Lung (tissue), 17 donors: ENCODE measurements at places on chromosomes 2 and 18.
A peak's percentile ranks its signal among the peaks of the same experiment; 100 is the strongest.

DNA sequence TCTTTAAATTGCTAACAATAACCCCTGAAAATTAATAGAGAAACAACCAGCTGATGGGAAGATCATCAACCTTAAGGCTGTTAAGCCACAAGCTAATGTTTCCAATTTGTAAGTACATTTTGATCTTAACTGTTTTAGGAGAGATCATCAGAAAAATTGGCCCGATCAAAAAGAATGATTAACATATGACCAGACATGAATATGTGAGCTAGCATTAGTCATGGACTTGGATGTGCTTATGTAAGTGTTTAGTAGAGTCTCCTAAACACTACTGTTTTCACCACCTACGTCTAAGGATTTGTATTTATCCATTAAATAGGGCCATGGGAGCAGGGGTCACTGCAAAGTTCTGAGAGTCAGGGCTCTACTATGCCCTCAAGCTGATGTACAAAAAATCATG, 4.3 kb downstream of the LMAN1 start:
- peaks cover 25% of the 10 kb centered on the region for H3K36me3 ChIP-seq
- H3K4me1 ChIP-seq: peaks cover 16% of the 10 kb centered on the region

GRCh38 chr18:42765302-42765701, 350.2 kb downstream of the RIT2 start:
- peak; percentile 10 for DNase-seq
- no peaks in the 10 kb centered on the region for H3K4me1 ChIP-seq
- no peak overlapping the region for H3K27ac ChIP-seq
- no peak overlapping the region for H3K4me3 ChIP-seq
- H3K36me3 ChIP-seq: no peaks in the 10 kb centered on the region

DNA sequence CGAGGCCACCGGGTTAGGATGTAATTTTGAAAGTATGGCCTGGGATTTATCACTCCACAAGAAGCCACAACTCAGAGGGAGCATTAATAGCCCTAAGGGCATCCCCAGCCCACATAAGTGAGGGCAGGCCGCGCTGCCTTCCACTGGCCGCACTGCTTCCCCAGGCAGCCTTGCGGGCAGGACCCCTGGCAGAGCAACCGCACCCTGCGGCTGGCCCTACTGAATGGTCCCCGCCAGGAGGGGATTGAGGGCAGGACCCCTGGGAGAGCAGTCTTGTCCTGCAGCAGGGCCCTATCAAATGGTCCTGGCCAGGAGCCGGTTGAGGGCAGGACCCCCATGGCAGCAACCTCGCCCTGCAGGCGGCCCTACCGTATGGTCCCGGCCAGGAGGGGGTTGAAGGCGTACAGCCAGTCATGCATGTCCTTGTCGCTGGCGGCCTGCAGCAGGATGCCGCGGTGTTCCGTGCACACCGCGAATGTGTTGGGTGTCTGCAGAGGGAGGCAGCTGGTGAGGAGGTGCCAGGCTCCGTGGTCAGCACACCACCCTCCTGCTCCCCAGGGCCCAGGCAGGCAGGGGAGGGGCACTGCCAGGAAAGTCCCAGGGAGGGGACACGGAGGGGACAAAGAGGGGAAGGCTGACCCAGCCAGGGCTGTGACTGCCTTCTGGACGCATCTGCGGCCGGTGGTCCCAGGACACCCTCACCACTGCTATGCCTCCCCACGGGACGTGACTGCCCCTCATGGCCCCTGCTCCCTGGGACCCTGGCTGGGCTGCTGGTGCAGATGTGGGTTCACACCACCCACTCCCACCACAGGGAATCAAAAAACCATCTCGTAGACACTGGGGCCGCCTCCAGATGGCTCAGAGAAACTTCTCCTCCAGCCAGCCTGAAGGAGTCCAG, 26.3 kb downstream of the AQP12A start:
- no peak overlapping the region for H3K27ac ChIP-seq
- H3K27me3 ChIP-seq: no peaks in the 10 kb centered on the region
- DNase-seq: no peak

DNA sequence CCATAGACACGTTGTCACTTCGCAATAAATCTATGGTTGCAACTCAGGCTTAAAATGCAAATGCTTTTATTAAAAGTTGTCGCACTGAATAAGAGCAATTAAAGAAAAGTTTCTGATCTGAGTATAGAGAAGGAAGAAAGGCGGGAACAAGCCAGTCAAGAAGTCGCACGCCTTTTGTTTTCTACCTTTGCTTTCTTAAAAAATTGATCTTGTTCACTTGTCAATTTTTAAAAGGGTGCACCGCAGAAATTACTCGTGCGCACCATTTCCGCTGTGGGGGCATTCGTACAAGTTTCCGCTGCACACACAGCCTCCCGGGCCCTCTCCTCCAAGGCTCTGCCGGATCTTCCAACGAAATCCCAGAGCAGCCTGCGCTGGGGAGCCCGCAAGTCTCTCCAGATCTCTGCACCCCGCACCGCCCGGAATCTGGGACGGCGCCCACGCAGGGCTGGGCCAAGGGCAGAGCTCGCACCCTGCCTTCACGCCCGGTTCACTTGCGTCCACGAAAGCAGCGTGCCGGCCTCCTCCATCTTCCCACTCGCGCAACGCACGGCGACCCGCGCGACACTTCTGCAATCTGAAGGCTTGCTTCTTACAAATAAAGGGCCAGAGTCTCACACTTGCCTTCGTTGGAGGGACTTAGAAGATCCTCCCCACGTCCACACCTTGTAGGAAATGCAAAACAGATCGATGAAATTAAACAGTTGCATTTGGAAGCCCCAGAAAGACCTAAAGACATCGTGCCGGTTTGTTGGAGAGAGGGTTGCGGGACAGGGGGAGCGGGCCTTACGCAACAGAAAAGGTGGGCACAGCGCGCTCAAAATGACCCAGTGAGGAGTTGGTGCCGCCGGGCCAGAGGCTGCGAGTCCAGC, 2.6 kb upstream of the SALL3 start:
- no peak overlapping the region for H3K27ac ChIP-seq
- DNase-seq: no peak
- peaks cover 69% of the 10 kb centered on the region for H3K27me3 ChIP-seq
- H3K36me3 ChIP-seq: no peaks in the 10 kb centered on the region
- peaks cover 9% of the 10 kb centered on the region for H3K4me1 ChIP-seq

DNA sequence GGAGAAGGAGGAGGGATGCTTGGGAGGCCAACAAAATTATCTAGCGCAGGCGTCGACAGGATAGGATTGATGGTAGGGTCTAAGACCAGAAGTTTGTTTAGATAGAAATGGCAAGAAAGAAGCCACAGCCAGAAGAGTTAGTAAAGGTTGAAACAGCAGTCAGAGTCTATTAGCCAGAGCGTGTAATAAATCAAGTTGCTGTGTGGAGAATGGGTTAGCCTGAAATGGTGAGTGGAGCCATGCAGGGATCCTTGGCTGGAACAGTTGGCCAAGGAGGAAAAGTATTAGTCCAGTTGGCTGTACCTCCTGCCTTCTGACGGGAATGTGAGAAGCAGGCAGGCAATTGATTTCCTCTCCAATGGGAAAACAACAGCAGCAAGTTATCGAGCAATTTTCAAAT, 190.7 kb upstream of the CCDC68 start:
- H3K27ac ChIP-seq: no peak overlapping the region
- DNase-seq: no peak

DNA sequence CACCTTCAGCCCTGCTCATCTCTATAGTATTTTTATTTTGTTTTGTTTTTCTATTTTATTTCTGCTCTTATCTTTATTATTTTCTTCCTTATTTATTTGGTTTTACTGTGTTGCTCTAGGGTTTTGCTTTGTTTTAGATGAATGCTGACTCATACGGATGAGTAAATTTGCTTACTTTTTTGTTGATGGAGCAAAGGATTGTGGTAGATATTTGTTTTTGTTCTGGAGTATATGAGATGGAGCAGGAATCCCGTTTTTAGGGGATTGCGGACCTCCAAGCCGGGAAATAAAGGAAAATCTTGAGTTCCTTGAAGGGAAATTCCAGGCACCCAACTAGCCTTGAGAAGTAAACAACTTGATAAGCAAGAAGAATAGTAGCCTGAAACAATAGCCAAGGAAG, 15.3 kb upstream of the COLEC12 start:
- H3K4me1 ChIP-seq: no peaks in the 10 kb centered on the region
- no peak overlapping the region for H3K27ac ChIP-seq
- H3K36me3 ChIP-seq: no peaks in the 10 kb centered on the region

- H3K4me3 ChIP-seq: no peak overlapping the region
- H3K36me3 ChIP-seq: no peaks in the 10 kb centered on the region
- peaks cover 10% of the 10 kb centered on the region for H3K4me1 ChIP-seq
- DNase-seq: no peak
These were observed 66.7 kb downstream of the SPATS2L start for GRCh38 chr2:200373231-200373630.

- H3K4me3 ChIP-seq: no peak overlapping the region
- peaks cover 5% of the 10 kb centered on the region for H3K4me1 ChIP-seq
- H3K27me3 ChIP-seq: no peaks in the 10 kb centered on the region
- H3K27ac ChIP-seq: peak overlapping the region; percentile 70
- H3K36me3 ChIP-seq: no peaks in the 10 kb centered on the region
These were observed 1231.7 kb upstream of the ZEB2 start for GRCh38 chr2:145751629-145752028.

GRCh38 chr18:55097456-55098170, 138.4 kb upstream of the CCDC68 start:
- H3K27me3 ChIP-seq: no peaks in the 10 kb centered on the region
- no peak for DNase-seq
- no peaks in the 10 kb centered on the region for H3K36me3 ChIP-seq
- H3K4me3 ChIP-seq: no peak overlapping the region
- H3K27ac ChIP-seq: no peak overlapping the region
- peaks cover 4% of the 10 kb centered on the region for H3K4me1 ChIP-seq

DNA sequence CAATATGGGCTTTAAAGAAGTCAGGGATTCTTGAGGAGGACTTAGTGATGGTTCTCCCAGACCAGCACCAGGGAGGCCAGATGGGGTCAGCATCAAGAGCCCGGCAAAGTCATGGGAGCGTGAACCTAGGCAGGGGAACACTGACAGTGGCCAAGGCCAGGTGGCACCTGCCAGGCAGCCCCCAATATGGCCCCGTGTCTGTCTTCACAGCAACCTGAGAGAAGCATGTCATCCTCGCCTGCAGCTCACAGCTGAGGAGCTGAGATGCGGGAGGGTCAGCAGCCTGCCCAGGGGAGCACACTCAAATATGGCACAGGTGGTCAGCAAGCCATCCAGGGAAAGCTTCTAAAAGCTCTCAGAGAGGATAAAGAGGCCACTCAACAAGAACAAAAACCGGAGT, 105.7 kb upstream of the GPC1 start:
- no peak overlapping the region for H3K4me3 ChIP-seq
- H3K4me1 ChIP-seq: peaks cover 3% of the 10 kb centered on the region
- H3K27me3 ChIP-seq: no peaks in the 10 kb centered on the region
- H3K36me3 ChIP-seq: no peaks in the 10 kb centered on the region
- H3K27ac ChIP-seq: no peak overlapping the region
- no peak for DNase-seq

GRCh38 chr2:23469142-23469540, 84.2 kb downstream of the KLHL29 start:
- no peak overlapping the region for H3K27ac ChIP-seq
- no peaks in the 10 kb centered on the region for H3K36me3 ChIP-seq
- H3K4me1 ChIP-seq: peaks cover 28% of the 10 kb centered on the region

- DNase-seq: no peak
- H3K36me3 ChIP-seq: peaks cover 21% of the 10 kb centered on the region
- no peak overlapping the region for H3K27ac ChIP-seq
These were observed 30.7 kb downstream of the PTRHD1 start for GRCh38 chr2:24762518-24762917.

DNA sequence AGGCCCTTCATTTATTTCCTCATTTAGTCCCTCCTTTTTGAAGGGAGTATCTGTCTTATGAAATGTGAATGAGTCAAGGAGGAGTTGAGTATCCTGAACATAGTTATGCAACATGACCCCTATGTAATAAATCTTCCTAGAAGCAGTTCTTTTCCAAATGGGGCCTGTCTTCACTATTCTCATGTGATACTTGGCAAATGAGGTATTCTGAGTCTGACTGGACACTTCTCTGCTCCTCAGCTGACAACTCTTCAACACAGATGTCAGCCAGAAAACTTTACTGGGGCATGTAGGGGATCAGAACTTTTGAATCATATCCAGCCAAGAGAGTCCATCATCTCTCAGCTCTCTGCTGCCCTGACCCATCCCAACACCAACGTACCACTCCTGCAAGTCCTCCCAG, 291.6 kb downstream of the ZNF385B start:
- peak; percentile 65 for DNase-seq
- H3K4me3 ChIP-seq: no peak overlapping the region
- H3K27ac ChIP-seq: no peak overlapping the region

- H3K27ac ChIP-seq: no peak overlapping the region
- no peaks in the 10 kb centered on the region for H3K4me1 ChIP-seq
- DNase-seq: no peak
- H3K4me3 ChIP-seq: no peak overlapping the region
- no peaks in the 10 kb centered on the region for H3K27me3 ChIP-seq
These were observed 29.9 kb upstream of the ALKAL2 start for GRCh38 chr2:317501-318424.

DNA sequence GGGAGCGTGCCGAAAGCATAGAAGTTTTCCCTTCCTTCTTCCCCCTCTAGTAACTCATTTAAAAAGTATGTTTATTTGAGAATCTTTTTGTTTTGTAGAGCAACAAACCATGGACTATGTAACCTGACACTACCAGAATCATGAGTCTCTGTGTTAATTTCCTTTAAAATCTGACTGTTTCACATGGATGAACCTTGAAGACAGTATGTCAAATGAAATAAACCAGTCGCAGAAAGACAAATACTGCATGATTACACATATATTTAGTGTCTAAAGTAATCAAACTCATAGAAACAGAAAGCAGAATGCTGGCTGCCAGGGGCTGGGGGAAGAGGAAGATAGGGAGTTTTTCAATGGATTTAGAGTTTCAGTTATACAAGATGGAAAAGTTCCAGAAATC, 32.3 kb downstream of the PTPN2 start:
- DNase-seq: no peak
- peaks cover 11% of the 10 kb centered on the region for H3K36me3 ChIP-seq
- H3K4me1 ChIP-seq: no peaks in the 10 kb centered on the region
- no peak overlapping the region for H3K27ac ChIP-seq
- H3K4me3 ChIP-seq: no peak overlapping the region

DNA sequence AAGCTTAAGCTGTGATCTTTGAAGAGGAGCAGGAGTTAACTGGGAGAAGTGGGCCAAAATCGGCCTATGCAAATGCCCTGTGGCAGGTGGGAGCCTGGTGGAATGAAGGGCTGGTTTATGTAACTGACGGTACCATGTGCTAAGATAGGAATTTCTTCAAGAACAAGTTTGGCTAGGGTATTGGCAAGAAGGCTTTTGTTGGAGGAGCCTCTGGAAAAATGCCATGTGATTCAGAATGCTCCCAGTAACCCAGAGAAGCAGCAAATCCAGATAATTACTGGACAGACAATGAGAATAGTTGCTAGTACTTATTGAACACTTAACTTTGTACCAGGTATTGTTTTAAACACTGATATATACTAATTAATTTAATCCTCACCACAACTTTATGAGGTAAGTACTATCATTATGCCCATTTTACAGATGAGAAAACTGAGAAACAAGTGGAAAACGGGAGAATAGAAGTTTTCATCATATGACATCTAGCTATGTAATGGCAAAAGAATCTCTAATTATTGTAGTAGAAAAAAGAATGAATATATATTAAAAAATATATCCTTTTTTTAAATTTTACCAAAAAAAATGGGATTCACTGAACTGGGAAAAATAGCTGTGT, 9.1 kb upstream of the FAM124B start:
- no peak overlapping the region for H3K4me3 ChIP-seq
- no peak overlapping the region for H3K27ac ChIP-seq
- no peak for DNase-seq
- H3K36me3 ChIP-seq: no peaks in the 10 kb centered on the region
